ENCODE measurements at places on chromosomes 1 and 21.
A peak's percentile ranks its signal among the peaks of the same experiment; 100 is the strongest.

DNA sequence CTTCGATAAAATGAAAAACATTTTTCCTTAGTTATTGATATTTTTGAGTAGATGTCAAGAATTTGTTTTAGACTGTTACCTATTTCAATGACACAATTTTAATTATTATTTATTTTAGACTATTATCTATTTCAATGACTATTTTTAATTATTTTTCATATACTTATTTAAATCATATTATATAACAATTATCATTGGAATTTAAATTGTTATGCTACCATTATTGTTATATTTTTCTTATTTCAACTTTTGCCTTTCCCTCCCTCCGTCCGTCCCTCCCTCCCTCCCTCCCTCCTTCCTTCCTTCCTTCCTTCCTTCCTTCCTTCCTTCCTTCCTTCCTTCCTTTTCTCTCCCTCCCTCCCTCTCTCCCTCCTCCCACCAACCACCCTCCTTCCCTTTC lies 229.3 kb downstream of the GRIK1 start:
- no peak for DNase-seq

GRCh38 chr1:117674521-117675400 lies 68.9 kb downstream of the TENT5C start:
- DNase-seq, result peak; percentile 28

DNA sequence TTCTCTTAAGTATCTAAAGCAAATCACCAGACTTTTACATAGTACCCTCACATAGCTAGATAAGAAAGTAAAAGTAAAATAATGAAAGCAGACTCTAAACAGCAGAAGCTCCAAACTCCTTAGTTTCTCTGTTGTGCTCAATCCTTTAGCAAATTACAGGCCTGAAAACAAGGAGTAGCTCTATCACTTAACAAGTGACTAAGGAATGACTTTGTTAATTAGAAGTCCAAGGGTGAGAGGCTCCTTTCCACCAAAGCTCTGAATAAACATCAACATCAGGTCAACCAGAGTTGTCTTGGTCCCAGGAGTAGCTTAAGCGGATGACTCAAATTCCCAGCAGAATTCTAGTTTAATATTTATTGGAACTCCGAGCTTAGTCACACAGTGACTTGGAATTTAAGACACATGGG lies 5.9 kb downstream of the NRIP1 start:
- peak; percentile 68 for DNase-seq

- DNase-seq, result peak; percentile 28
Observed at GRCh38 chr1:115647047-115647446, 5.3 kb downstream of the VANGL1 start.

DNA sequence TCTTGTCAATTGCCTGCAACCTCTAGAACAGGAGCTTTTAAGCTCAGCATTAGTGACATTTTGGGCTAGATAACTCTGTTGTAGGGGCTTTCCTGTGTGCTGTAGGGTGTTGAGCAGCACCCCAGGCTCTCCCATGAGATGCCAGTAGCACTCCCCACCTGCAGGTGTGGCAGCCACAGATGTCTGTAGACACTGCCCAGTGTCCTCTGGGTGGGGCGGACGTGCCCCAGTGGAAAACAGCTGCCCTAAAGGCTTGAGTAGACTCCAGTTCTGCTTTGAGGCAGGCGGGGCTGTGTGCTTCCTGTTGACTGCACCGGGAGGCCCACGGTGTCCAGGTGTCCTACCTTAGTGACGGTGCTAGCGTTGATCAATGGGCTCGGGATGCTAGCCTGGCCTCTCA lies 16.9 kb upstream of the PWP2 start:
- no peak for DNase-seq

GRCh38 chr1:181113059-181113641 lies 24.6 kb downstream of the IER5 start:
- peak; percentile 77 for DNase-seq

- DNase-seq, result no peak
Observed at GRCh38 chr1:151807131-151807530, 1.9 kb upstream of the LINGO4 start.

GRCh38 chr1:222031318-222031717 lies 289.4 kb upstream of the DUSP10 start:
- no peak for DNase-seq

- peak; percentile 73 for DNase-seq
Observed at GRCh38 chr1:182149411-182149965, 88.0 kb upstream of the ZNF648 start.

DNA sequence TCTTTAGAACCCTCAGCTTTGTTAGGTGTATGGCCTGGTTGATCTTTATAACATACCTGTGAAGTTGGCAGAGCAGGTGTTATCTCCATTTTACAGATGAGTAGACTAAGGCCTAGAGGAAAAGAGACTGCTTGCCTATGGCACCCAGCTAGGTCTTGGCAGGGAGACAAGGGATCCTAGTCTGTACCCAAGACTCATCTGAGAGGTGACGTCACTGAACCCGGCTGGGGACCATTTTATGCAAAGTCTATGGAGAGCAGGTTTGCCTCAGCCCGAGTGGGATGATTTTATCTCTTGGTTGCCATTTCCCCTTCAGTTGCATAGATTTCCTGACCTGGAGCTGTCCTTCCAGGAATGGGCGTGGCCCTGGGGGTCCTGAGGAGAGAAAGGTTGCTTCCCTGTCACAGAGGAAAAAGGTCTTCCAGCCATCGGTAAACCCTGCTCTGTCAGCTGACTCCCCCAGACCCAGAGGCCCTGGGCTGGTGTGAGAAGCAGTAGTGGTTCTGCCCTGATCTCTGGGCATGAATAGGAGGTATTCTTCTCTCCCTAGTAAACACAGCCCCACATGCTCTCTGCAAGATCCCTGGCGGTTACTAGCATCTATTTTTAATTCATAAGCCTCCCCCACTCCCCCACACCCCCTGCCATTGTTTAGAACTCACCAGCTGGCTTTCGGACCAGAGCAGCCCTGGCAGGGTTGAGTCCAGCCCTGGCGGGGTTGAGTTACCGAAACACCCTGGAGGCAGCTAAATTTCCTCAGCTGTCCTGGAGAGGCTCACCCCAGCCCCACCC lies 19.6 kb downstream of the TMCC2 start:
- peak; percentile 61 for DNase-seq

DNA sequence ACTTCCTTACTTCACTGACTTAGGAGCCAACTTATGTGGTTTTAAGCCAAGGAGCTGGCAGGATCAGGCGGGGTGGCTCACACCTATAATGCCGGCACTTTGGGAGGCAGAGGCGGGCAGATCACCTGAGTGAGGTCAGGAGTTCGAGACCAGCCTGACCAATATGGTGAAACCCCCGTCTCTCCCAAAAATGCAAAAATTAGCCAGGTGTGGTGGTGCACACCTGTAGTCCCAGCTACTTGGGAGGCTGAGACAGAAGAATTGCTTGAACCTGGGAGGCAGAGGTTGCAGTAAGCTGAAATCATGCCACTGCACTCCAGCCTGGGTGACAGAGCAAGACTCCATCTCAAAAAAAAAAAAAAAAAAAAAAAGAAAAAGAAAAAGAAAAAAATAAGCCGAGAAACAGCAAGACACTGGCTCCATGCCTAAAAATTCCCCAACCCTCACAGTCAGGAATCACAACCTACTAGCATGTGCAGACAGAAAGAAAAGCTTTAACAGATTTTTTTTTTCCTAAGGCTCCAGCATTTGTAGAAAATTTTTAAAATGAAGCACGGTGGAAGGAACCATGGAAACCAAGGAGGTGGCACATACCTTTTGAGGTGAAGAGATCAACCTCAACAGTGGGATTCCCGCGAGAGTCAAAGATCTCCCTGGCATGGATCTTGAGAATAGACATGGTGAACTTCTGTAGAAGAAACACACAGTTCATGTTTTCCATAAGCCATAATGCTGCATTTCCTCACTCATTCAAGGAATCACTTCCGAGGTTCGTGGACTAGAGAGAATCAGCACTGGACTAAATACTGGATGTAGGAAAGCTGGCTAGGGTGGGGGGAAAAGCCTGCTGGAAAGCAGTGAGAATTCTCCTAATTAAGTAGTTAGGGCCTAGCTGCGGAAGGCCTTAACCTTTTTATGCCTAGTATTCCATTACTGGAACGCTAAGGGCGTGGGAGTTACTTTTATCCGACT lies 4.0 kb downstream of the ENO1 start:
- peak; percentile 61 for DNase-seq

DNA sequence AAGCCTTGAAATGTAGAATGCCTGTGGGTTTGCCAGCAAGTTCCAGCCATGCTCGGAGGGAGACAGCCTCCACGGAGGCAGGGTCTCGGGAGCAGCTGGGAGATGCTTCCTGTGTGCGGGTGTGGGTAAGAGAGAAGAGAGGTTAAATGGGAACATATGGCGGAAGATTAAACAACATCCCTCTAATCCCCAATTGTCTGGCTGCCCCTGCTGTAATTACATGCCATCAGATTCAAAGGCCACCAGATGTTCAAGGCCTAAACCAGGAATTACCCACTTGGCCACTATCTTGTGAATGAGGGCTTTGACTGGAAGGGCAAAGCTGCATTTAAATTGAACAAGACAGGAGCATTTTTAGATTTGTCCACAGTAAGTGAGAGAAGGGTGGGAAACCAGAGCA lies 81.4 kb upstream of the BACE2 start:
- no peak for DNase-seq

DNA sequence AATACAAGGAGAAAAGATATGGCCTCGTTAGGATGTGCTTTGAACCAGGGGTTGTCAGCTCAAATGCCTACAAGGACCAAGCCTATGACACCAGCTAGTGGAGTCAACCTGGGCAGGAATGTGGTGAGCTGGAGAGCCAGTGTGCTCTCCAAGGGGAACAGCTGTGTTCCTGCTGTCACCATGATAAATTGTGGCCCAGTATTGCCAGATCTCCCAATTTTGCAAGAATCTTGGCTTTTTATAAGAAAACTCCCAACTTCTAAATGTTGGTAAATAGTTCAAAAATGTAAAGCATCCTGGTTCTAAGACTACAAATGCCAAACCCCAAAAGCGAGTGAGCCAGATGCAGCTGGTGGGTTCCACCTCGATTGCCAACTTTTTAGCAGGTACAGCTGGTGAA lies 391.1 kb downstream of the PLPP3 start:
- DNase-seq, result no peak

GRCh38 chr1:27007909-27008582 lies 4.6 kb downstream of the TENT5B start:
- no peak for DNase-seq

- no peak for DNase-seq
Observed at GRCh38 chr1:198449261-198449660, 91.2 kb downstream of the ATP6V1G3 start.

GRCh38 chr1:10048601-10049000 lies 15.8 kb downstream of the UBE4B start:
- DNase-seq, result no peak

DNA sequence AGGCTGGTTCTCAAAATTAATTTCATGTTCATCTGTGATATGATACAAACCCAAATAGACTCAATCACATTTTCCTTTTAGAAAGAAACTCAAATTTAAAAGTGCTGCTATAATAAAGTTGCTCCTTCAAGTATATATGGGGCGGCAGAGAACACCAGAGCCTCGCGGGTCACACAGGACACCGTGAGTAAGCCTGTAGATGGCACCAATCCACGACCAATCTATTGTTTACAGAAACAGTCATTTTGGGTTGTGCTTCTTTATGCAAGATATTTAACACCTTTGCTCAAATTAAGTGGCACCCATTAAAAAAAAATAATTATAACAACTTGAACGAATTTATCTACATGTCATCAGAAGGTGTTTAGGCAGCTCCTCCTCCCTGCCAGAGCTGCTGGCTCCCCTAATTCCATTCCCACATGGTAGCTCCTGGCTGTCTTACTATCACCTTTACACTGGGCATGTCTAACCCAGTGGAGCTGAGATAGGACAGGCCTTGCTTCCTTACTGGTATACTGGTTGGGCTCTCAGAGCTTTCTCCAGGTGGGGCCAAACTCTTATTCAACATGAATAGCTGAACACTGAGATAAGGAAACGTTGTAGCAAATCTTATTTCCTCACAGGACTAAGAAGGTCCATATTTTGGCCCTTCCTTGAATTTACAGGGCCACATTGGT lies 287.0 kb downstream of the SDCCAG8 start:
- no peak for DNase-seq

DNA sequence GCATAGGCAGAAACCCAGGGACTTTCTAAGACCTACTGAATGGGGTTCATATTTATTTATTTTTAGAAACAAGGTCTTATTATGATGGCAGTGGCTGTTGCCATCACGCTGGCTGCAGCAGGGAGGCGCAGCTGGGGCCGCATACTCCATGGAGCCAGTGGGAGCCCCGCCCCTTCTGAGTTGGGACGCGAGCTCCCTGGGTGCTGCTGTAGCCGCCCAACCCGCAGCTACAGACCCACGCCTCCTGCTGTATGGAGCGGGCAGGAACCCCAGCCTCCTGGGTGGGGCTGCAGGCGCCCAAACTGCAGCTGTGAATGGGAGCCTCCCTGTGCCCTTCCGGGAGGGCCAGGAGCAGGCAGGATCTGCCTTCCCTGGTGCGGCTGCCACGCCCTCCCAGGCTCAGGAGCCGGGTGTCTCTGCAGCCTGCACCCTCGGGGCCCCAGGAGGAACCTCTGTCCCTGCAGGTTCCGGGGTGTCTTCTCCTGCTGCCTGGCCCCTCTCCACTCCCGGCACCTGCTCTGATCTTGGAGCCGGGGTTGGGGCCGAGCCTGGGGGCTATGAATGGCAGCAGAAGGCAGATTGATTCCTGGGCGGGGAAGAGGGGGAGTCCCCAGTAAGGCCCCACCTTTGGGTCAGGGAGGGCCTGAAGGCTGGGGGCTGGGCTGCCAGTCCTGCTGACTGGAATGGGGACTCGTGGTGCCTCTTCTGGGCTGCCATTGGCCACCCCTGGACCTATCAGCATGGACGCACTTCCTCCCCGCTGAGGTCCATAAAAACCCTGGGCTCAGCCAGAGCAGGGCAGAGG lies 66.5 kb upstream of the LRRN2 start:
- DNase-seq, result no peak

DNA sequence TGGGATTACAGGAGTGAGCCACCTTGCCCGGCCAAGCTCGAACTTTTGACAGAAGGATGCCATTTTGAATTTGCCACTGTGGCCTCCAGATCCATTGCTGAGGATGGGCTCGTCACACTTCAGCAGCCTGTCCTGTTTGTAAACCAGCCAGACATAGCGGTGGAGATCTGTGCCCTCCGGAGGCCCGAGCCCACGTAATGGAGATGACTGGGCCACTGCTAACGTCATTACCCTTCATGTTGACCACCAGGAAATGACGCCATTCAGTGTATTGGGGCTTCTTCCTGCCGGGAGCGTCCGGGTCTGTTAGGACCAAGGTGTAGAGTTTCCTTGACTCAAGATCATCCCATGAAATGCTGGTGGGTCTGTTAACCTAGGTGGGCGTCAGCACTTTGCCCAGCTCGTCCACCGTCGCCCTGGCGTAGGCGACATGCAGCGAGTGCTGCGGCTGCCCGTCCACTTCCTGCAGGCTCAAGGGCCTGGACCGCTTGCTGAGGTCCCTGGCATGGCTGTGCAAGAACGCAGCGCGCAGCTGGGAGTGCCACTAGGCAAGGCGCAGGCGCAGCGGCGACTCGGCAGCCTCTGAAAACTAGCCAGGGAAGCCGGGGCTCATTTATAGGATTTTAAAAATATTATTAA lies 40.8 kb downstream of the PTPRC start:
- DNase-seq, result no peak

DNA sequence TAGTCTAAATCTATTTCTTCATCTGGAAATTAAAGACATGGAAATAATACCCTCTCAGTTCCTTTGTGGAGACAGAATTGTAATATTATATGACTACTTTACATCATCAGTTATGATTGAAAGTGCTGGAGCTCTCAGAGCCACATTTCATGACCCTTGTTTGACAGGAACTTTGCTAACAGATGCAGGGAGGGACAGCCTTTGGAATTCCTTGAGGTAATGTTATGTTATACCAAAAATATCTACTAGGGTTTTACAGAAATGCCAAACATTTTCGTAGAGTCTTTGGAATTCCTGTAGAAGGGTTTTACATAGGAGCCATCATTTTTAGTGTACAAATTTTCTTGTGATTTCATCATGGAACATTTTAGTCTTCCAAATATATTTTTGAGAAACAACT lies 57.4 kb upstream of the ADAMTS5 start:
- DNase-seq, result peak; percentile 71

Measured in IMR-90 (cell line).